ENCODE measurements at places on chromosomes 6 and 20.

- H3K27ac ChIP-seq: no peak overlapping the region
- H3K4me1 ChIP-seq: no peaks in the 10 kb centered on the region
- no peaks in the 10 kb centered on the region for H3K27me3 ChIP-seq
Measured at GRCh38 chr6:163850874-163851273, 436.4 kb downstream of the QKI start.

DNA sequence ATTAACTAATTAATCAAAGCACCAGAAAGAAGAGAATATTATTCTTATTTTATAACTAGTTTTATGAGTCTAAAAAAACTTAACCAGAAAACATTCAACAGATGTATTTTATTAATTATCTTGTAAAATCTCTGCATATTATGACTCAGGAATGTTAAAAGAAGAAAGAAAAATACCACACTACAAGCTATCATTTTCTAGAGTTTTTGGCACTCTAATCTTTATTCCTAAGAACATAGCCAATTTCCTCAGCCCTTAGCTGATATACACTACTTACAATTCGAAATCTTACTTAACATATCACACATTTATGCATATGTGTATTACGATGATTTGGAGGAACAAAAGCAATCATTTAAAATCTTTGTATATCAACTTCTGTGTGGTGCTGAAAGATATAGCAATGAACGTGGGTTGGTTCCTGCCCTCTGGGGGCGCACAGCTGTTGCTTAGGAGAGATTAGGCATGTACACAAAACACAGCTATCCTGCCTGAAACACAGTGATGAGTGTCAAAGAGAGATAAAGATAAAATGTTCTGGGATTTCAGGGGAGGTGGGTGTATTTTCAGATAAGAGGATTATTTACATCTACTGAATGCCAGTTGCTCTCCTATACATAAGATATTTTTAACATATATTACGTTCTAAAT, 404.5 kb downstream of the SYNE1 start:
- peaks cover 24% of the 10 kb centered on the region for H3K4me1 ChIP-seq
- H3K27ac ChIP-seq: peak overlapping the region; percentile 83
- DNase-seq: peak; percentile 39
- H3K36me3 ChIP-seq: peaks cover 44% of the 10 kb centered on the region
- no peaks in the 10 kb centered on the region for H3K27me3 ChIP-seq

DNA sequence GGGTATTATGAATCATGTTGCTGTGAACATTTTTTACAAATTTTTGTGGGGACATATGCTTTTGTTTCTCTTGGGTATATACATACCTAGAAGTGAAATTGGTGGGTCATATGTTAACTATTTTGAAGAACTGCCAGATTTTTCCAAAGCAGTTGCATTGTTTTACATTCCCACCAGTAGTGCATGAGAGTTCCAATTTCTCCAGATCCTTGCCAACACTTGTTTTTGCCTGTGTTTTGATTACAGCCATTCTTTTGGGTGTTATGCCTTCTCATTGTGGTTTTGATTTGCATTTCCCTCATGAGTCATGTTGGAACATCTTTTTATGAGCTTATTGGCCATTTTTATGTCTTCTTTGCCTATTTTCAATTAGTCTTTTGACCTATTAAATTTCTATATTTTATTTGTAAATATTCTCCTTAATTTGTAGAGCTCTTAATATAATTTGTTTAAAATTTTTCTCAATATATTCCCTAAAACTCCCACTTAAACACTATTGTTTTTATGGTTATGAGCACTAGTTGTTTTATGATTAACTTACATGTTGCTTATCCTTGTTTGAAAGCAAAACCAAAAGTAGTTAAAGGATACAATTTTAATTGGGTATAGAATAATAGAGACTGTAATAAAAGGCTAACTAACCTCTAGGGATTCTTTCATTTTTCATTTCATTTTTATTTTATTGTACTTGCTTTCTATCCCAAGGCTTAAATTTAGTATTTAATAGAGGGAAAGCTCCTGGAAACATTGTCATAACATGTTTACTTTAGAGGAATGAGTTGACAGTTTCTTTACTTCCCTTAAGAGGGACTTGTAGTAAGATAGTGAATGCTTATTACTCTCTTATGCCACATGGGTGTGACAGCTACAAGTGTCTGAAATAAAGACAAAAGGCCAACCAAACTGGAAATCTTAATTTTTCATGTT, 5.5 kb downstream of the UBR2 start:
- no peaks in the 10 kb centered on the region for H3K27me3 ChIP-seq
- peaks cover 54% of the 10 kb centered on the region for H3K4me1 ChIP-seq
- H3K27ac ChIP-seq: peak overlapping the region; percentile 34
- H3K36me3 ChIP-seq: peaks cover 40% of the 10 kb centered on the region

DNA sequence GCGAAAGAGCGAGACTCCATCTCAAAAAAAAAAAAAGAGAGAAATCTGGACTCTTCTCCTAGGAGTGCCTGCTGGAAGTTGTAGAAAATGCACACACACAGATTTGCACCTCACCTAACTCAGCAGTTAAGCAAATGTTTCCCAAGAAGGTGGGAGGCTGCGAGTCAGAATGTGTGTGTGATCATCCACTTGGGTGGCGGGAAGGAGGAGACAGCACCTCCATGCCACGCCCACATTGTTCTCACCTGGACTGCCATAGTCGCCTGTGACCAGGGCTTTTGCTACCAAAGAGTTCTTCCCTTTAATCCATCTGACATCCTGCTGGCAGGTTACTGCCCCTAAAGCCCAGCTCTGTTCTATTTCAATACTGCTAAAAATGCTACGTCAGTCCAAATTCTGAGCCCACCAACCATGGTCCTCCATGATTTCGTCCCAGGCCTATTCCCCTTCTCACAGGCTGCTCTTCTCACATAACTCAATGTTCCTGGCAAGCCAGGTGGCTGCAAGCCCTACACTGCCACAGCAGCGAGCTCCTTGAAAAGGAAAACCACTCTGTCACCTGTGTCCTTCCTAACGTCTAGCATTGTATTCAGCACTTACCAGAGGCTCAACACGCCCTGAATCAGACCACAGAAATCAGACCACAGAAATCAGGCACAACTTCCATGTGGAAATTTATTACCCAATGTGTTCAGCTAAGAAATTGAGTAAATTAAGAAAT, 77.5 kb downstream of the PSMG4 start:
- no peaks in the 10 kb centered on the region for H3K36me3 ChIP-seq
- H3K27ac ChIP-seq: no peak overlapping the region
- H3K4me3 ChIP-seq: no peak overlapping the region
- DNase-seq: no peak
- peaks cover 10% of the 10 kb centered on the region for H3K4me1 ChIP-seq

- no peak overlapping the region for H3K27ac ChIP-seq
- H3K4me3 ChIP-seq: no peak overlapping the region
- no peak for DNase-seq
- H3K4me1 ChIP-seq: peaks cover 24% of the 10 kb centered on the region
- no peaks in the 10 kb centered on the region for H3K27me3 ChIP-seq
Measured at GRCh38 chr20:50745634-50746137, 14.3 kb downstream of the PARD6B start.

DNA sequence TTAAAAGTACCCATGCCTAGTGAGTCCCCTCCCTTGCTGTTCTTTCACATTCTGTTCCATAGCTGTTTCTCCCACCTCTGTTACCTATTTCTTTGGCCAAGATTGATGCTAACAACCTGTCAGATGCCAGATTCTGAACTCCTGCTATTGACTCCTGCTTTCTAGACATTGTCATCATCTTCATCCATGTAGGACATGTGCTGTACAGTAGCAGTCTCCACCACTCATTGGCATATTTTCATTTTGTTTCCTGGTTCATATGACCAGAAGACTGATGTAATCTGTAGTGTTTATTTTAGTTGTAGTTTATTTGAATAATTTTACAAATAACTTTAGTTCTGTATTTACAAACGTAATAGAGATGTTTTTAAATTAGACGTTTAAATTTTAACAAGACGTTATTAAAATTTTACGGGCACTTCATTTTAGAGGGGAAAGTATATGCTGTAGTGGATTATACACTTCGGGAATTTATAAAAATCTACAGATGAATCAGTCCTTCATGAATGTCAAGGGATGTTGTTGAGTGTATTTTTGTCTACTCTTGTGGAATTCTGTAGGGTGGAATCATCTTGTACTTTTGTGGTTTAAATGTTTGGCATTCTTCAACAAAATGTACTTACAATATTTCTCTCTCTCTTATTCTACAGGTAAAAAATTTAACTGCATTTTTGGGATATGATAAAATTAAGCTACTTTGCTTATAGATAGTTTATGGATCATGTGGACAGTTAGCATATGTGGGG, 34.1 kb downstream of the TRMT11 start:
- peaks cover 5% of the 10 kb centered on the region for H3K4me1 ChIP-seq
- H3K4me3 ChIP-seq: no peak overlapping the region
- DNase-seq: no peak

- H3K27ac ChIP-seq: no peak overlapping the region
- peaks cover 16% of the 10 kb centered on the region for H3K36me3 ChIP-seq
- no peak overlapping the region for H3K4me3 ChIP-seq
- H3K27me3 ChIP-seq: no peaks in the 10 kb centered on the region
Measured at GRCh38 chr6:42385339-42385738, 66.4 kb downstream of the TRERF1 start.

DNA sequence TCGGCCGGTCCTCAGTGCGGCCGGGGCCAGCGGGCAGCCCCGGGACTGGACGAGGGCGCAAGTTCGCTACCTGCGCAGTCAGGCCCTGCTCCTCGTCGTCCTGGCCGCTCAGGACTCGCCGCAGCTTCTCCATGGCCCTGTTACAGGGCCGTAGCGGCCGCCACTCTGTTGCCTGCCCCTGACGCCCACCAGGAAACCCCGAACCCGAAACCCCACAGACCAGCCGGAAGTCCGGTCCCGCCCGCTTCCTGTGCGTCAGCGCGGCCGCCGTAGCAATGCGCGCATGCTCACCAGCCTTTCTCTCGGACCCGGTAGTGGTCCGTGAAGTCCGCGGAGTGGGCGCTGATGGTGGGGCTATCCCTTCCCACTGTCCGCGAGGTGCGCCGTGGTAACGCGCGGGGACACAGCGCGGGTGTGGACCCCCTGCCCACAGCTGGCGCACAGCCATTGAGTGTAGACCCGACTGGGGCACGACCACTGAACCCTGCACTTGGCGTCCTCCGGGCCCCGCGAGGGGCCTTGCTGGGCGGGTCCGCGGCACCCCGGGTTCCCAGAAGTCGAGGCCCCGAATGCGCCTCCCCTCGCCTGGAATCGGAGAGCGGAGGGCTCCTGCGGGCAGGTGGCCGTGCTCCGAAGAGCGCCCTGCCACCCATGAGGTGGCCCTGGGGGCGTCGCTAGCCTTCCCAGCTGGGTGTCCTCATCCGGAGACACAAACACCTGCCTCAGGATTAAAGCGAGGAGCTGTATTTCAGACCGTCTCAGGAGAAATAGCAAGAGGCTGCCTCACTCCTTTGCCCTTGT, at the start of gene SFT2D1:
Gene SFT2D1, minus strand, starts transcription at position 197 of the 801 bp plus-strand sequence. Its CDS starts 64 bp downstream, at position 133.
- H3K4me1 ChIP-seq: peaks cover 8% of the 10 kb centered on the region
- H3K27ac ChIP-seq: peak within 1 kb of the TSS; percentile 93
- peaks cover 9% of the 10 kb centered on the region for H3K36me3 ChIP-seq
- peak; percentile 87 for DNase-seq
- peak within 1 kb of the TSS; percentile 78 for H3K4me3 ChIP-seq

GRCh38 chr6:133837801-133838349, 51.0 kb upstream of the TCF21 start:
- H3K36me3 ChIP-seq: no peaks in the 10 kb centered on the region
- peak; percentile 71 for DNase-seq

- no peaks in the 10 kb centered on the region for H3K4me1 ChIP-seq
- no peaks in the 10 kb centered on the region for H3K27me3 ChIP-seq
- H3K36me3 ChIP-seq: no peaks in the 10 kb centered on the region
- H3K4me3 ChIP-seq: no peak overlapping the region
- DNase-seq: no peak
Measured at GRCh38 chr6:76506808-76507207, 434.3 kb upstream of the IMPG1 start.

- DNase-seq: no peak
- H3K27ac ChIP-seq: no peak overlapping the region
- H3K4me1 ChIP-seq: no peaks in the 10 kb centered on the region
- H3K36me3 ChIP-seq: no peaks in the 10 kb centered on the region
Measured at GRCh38 chr6:98984121-98984520, 36.4 kb upstream of the FBXL4 start.

GRCh38 chr6:147132889-147133288, 71.3 kb upstream of the STXBP5 start:
- H3K4me1 ChIP-seq: no peaks in the 10 kb centered on the region
- H3K27ac ChIP-seq: no peak overlapping the region
- no peak for DNase-seq
- no peaks in the 10 kb centered on the region for H3K27me3 ChIP-seq

DNA sequence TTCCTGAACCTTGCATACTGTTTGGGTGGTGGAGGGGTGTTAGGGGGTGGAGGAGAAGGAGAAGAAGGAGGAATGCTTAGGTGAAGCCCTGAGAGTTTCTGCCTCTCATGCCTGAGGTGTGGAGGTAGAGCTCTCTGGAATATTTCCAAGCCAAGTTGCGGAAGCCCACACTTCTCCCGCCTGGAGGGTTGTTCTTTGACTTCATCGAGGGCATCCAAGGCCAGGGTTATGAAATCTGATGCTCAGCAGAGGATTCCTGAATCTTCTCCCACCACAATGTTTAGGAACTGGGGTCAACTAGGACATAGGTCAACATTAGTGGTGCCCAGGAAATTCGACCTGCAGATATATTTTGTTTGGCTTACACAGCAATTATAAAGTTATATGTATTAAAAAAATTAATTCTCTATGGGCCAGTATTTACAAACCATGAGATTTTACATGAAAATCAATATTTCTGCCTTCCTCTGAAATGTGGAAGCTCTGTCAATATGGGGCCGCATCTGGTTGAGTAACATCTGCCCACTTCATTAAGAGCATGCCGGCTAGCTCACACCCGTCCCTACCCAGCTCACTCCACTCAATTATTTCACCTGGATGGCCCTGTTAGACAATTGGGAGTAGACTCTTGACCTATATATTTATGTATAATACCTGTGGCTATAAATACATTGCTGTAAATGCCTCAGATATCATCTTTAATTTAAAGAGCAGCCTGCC, 257.1 kb upstream of the ZFP64 start:
- H3K36me3 ChIP-seq: no peaks in the 10 kb centered on the region
- no peaks in the 10 kb centered on the region for H3K4me1 ChIP-seq
- no peak overlapping the region for H3K4me3 ChIP-seq
- no peak overlapping the region for H3K27ac ChIP-seq
- H3K27me3 ChIP-seq: no peaks in the 10 kb centered on the region

GRCh38 chr20:17648791-17649730, 33.0 kb downstream of the RRBP1 start:
- peaks cover 21% of the 10 kb centered on the region for H3K4me1 ChIP-seq
- peak; percentile 29 for DNase-seq
- H3K4me3 ChIP-seq: no peak overlapping the region
- peaks cover under 1% of the 10 kb centered on the region for H3K36me3 ChIP-seq

- H3K4me1 ChIP-seq: peaks cover 29% of the 10 kb centered on the region
- H3K36me3 ChIP-seq: no peaks in the 10 kb centered on the region
- peaks cover 26% of the 10 kb centered on the region for H3K27me3 ChIP-seq
- no peak overlapping the region for H3K27ac ChIP-seq
Measured at GRCh38 chr20:63843778-63844177, 12.7 kb upstream of the ZBTB46 start.
